Astrocyte of the cerebellum (primary cell): ENCODE measurements at places on chromosomes 5 and 9.

DNA sequence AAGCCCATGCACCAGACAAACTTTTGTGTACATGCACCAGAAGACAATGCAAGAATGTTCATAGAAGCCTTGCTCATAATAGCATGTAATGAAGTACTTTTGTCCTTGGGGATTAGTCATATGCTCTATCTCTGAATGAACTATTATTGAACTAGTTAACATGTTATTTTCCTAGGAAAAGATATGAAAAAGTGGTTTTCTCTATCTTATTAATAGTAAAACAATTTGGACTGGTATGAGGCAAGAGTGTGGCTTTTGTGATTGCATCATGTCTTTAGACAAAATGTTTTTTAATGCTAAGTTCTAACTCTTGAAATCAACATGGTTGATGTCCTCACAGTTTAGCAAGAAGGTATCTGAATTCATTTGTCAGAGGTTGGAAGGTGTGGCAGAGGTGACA, 55.7 kb upstream of the SPDL1 start:
- no peak for DNase-seq

DNA sequence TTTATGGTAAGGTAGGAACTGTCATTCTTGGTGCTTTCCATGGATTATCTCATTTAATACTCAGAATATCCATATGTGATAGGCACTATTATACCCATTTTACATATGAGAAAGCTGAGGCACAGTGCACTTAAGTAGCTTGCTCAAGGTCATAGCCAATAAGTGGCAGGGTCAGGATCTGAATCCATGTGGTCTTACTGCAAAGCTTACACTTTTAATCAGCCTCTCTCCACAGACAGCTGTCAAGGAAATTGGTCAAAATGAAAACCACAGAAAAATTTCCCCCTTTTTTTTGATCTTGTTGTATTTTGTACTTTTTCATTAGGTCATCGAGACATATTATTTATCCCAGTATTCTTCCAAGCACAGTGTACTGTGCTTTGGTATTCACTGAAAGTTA, 78.5 kb downstream of the ERCC6L2 start:
- no peak for DNase-seq

DNA sequence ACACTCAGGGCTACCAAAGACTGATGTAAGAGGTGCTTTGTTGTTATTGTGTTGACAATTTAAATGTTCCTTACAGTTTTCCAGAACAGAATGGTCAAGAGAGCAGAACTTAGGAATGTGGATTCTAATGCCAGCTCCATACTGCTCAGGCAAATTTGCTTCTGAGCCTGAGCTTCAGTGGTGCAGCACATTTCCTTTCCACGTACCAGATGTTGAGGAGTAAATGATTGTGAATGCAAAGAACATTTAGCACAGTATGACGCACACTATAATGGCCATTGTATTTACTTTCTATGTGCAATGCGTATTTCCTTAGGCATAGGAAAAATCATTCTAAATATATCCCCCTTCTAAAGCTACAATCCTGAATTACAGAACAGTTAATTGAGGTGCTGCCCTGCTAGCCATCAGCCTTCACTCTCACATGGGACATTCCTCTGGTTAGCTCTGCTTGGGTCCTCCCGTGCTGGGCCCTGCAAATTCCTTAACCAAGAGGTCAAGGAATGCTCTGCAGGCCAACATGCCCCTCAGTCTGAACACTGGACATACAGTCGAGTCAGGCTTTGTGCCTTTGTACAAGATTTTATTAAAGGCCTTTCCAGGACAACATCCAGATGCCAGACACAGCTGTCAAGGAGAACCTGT, 21.1 kb upstream of the TMEM174 start:
- no peak for DNase-seq

- no peak for DNase-seq
These were observed 557.8 kb upstream of the TLE4 start for GRCh38 chr9:79013715-79014610.

GRCh38 chr5:52994266-52994665, 5.1 kb downstream of the ITGA2 start:
- DNase-seq: no peak

DNA sequence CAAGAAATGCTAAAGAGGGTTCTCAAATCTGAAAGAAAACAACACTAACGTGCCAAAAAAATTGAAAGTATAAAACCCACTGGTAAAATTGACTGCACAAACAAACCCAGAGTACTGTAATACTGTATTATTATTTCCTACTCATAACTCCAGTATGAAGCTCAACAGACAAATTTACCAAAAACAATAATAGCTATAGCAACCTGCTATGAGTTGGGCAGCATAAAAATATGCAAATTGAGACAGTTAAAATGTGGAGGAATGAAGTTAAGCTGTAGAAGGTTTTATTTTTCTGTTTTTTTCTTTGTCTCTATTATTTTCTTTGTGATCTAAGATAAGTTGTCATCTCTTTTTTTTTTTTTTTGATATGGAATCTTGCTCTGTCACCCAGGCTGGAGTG, 15.7 kb downstream of the KIF4B start:
- no peak for DNase-seq

DNA sequence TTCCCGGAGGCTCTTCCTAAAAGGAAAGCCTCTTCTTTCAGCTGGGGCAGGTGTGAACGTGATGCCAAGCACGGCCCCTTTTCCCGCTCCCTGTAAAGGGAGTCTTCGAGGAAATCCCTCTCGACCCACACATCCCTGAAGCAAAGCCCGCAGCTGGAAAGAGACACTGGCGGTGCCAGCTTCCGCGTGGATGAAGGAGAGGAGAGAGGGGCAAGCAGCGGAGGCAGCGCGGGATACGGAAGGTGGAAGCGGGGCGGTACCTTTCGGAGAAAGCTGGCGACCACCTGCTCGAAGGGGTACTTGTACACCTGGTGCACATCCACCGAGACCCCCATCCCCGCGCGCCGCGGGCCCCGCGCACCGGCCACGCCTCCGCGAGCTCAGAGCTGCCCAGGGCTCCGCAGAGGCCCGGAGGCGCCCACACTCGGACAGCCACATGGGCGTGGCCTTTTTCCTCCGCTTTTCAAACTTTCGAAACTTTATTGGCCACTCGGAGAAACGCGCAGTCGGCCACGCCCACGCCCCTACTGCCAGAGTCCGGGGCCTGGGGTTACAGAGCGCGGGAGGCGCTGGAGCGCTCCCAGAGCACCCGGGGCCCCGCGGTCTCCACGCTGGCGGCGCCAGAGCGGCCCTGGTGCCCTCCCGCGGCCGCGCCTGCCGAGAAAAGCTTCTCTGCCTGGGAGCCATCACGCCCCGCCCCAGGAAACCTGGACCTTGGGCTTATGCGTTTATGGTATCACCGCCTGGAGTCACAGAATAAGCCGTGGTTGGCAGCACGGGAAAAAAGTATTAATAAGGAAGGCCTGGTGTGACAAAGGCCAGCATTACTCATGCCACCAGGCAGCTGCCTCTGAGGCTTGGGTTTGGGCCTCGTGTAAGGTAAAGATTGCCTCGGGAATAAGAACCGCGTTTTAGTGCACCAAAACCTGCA, at the start of gene PRELID2:
PRELID2 (minus strand) TSS at position 426 of the 931 bp plus-strand sequence; CDS start at position 335, 91 bp downstream.
- DNase-seq: peak; percentile 60

DNA sequence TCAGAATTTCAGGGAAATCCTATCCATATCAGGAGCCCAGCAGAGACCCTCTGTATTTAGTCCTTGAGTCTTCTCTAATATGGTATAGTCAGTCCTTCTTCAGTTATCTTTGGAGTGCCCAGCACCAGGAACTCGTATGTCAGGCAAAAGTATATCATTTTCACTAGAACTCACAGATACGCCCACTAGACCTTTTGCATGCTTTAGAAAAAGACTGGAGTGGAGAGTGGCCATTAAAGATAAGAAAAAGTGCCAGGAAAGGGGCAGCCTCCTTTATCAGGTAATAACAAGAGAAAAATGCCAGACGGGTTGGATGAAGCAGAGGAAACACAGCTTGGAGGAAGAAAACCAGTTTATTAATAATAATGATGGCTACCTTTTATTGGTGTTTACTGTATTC, 63.5 kb downstream of the GPR21 start:
- no peak for DNase-seq

DNA sequence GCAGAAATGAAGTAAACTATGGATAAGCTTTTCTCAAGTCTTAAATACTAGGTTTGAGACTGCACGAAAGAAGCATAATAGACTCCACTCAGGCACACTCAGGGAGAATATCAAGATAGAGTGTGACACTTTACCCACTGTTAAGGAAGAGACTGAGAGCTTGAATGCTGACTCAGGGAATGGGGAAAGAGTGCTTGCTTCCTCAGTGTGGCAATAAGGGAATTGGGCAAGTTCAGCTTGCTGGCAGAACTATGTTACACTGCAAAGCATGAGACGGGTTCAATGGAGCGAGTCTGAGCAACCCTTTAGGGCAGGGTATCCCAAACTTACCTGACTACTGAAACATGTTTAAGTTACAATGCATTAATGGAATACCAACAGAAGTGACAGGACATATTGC, 237.7 kb upstream of the MEF2C start:
- DNase-seq: no peak

GRCh38 chr5:173919443-173919842, 31.3 kb downstream of the CPEB4 start:
- DNase-seq: no peak

GRCh38 chr5:132260714-132261551, 3.4 kb downstream of the PDLIM4 start:
- DNase-seq: peak; percentile 95
